NCI-H187 treated with DMSO at 0.1 percent for 48 hours (cell line): ENCODE measurements at places on chromosomes 7 and 10.

DNA sequence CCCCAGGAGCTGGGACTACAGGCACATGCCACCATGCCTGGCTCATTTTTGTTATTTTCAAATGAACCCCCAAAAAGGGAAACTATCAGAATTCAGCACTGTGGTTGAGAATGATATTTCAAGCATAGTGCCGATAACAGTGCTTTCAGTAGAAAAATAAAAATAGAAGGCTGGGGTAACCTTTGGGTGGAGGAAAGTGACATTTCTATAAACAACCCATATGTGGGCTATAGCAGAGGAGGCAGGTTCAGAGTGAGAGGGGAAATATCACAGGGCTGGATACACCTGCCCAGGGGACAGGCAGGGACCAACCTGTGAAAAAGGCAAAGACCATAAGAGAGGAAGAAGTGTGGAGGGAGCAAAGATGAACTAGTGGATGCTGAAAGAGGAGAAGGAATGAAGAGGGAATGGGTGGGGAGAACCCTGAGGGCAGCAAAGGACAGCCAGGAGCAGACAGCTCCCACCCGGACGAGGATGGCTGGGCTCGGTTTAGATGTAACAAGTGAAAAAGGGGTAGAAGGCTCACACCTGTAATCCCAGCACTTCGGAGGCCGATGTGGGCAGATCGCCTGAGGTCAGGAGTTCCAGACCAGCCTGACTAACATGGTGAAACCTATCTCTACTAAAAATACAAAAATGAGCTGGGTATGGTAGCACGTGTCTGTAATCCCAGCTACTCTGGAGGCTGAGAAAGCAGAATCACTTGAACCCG is 56.5 kb downstream of the MAP3K8 start:
- DNase-seq, result no peak

DNA sequence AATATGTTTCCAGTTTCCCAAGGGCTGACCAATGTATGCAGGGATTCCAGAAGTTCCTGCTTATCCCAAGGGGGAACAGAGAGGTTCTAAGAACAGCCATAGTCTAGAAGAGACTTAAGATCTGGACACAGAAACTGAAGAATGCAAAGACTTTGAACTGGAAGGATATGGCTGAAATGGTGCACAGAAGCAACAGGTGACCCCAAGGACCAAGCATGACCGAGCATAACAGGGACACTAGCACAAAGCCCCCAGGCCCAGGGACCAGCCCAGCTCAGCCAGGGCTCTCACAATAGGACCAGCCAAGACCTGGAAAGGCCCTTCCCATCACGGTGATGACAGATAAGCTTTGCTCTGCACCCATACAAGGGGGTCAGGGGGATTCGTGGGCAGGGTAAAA is 213.0 kb upstream of the KMT2E start:
- no peak for DNase-seq

DNA sequence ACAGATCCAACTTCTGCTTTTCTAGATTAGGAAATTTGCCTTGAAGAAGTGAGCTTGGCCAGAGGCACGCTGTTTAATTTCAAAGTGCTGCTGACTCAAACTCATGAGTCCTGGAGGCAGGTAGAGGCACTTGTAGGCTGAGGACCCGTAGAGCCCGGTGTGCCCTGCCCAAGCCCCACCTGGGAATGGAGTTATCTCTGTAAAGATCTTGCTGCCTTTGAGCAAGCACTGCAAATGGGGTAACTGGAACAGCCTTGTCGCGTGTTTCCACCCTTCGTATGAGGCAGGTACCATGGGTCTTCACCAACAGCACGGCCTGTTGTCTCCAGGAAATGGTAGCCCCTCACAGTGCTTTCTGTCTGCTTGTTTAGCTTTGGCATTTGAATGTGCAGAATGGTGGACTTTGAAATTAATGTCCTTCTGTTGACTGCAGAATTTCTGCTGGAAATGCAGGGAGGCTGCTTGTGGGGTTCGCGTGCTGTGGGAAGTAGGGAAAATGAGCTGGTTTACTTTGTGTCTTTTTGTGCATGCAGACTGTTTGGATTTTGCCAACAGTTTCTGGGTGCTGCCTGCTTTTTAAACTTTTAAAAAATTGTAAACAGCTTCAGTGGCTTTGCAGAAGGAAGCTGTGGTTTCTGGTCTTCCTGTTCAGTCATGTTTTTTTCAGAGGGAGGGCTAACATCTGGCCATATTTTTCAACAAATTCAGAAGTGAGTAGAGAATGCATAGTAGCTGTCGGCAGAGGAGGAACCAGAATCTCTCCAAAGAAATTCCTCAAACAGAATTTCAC is 27.2 kb downstream of the CCM2 start:
- DNase-seq, result no peak

DNA sequence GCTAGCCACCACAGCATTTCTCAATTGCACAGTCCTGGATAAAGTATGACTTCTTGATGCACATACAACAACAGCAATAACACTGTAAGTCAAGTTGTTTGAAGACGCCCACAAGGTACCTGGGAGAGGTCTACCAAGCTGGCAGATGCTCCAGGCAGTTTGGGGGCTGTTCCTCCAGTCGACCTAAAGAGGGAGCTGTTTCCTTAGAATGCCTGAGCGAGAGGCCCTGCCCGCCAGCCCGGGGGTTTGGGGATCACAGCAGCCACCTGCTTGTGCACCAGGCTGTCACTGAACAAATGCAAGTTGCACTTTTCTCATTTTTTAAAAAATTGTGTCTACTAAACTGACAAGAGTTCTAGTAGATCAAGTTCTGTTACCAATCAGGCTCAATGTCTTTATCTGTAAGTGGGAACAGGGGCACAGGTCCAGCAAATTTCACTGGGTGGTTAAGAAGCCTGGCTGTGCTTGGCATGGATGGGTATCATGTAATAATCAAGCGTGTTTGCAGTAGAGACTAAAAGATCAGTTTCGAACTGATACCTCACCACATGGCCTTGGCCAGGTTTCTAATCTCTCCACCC is 193.8 kb upstream of the ADO start:
- DNase-seq, result no peak

GRCh38 chr10:63446716-63447440 is 18.9 kb downstream of the JMJD1C start:
- DNase-seq, result no peak
